A549 (cell line): ENCODE measurements at places on chromosomes 4 and X.
A peak's percentile ranks its signal among the peaks of the same experiment; 100 is the strongest.

DNA sequence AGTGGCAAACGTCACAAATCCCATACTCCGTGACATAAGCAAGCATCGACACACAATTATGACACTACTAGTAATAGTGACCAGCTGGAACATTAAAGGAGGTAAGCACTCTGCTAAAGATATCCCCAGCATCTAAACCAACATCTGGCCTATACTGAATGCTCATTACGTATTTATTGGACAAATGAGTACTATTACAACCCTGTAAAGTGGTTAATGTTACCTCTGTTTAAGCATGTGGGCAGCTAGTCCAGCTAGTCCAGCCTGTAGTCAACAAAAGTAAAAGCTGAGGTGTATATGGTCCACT is 419 bp upstream of the RPGR start:
- DNase-seq, result no peak

DNA sequence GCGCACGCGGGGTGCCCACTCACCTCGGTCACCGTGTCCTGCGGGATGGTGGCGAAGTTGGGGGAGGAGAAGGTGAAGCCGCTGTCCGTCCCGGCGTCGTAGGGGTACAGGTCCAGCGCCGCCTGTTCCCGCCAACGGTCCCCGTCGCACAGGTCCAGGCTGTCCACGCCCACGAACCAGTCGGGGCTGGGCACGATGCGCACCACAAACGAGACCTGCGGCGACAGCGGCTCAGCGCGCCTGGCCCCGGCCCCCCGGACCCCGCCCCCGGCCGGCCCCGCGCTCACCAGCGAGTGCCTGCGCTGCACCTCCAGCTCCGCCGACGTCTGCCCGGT is 1.4 kb downstream of the SPON2 start:
- DNase-seq, result no peak

GRCh38 chr4:177938226-177938625 is 496.0 kb upstream of the AGA start:
- DNase-seq, result no peak

DNA sequence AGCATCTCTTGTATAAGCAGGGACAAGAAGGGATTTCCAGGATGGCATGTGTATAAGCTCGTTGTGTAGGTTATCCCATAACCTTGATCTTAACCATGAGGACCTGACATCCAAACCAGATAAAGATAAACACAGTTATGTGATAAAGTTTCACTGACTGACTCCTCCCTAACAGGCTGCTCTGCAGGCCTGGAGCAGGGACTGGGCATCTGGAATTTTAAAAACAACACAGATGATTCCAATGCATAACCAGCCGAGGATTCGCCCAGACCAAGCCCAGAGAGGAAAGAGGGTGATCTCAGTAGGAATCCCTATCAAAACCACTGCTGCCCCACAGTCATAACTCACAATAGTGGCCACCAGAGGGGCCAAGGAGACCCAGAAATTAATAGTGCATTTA is 22.7 kb downstream of the KLF3 start:
- DNase-seq, result no peak

DNA sequence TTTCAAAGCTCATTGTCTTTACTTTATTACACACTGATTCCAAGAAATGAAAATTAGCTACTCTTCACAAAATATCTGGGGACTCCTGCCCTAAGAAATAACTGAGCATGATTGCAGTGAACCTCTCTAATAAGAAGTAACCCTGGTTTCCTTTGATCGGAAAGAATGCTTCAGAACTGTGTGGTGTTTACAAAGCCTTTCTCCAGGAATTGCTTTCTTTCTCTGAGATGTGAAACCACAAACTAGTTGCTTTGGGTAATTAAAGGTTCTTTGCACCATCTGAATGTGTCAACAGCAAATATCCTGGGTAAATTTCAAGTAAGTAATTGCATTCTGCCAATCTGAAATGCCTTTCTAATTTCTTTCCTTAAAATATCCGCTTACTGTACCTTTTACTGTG is 292.9 kb upstream of the SLIT2 start:
- DNase-seq, result no peak

DNA sequence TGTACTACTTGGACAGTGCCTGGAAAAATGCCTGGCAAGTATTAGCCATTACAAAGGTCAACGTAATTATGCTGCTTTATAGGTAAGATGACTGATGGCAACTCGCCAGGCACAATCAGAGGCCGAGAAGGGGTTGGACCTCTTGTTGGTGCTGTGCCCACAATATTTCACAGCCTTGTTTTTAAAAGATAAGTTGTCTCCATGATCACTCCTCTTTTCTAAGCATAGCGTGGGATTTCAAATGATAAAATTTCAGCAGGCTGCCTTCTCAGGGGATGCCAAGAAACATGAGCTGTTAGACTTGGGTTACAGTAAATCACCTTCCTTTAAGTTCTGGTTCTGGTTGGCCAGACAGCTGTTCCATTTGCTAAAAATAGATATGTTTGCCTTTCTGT is 26.9 kb downstream of the HOPX start:
- no peak for DNase-seq

- DNase-seq, result no peak
Measured at GRCh38 chrX:71989768-71990426, 79.3 kb downstream of the NHSL2 start.

- DNase-seq, result peak; percentile 88
Measured at GRCh38 chrX:107716816-107717700, 58.5 kb downstream of the TSC22D3 start.

DNA sequence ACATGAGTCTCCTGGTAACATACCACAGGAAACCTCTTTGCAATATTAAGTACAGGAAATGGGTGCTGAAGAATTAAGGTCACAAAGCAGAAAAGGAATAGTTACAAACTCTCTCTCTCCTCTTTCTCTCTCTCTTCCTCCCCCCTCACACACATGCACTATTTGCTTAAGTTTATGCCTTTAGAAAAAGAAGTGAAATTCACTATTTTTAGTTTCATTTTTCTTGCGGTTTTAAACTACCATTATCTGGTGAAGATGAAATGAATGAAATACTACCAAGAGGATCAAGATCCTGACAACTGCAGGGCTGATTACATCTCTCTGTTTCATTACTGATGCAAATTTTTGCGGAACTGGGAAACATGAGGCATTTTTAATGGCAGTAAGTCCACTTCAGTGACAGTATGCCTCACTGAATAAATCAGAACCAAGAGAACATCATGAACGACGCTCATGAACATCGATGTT is 64.3 kb upstream of the FTHL17 start:
- DNase-seq, result no peak

GRCh38 chrX:52213276-52213675 is 28.6 kb downstream of the MAGED4 start:
- DNase-seq, result no peak

- DNase-seq, result no peak
Measured at GRCh38 chrX:138018145-138018799, 452.3 kb downstream of the ZIC3 start.

GRCh38 chr4:118767109-118767508 is 68.8 kb downstream of the SEC24D start:
- no peak for DNase-seq

- DNase-seq, result peak; percentile 54
Measured at GRCh38 chr4:119209077-119209476, 3.4 kb upstream of the USP53 start.

DNA sequence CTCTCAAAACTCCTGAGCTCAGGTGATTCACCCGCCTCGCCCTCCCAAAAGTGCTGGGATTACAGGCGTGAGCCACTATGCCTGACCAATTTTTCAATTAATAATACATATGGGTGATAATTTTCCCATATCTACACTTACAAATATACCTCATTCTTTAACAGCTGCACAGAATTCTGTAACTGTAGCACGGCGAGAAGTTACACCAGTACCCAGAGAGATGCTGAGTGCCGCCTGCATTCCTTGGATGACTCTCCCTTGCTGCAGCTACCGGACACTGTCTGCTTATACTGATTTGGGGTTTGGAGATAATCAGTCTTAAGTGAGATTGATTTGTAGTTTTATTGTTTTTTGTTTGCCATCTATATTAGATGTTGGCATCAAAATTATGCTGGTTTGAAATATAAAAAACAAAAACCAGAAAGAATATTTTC is 5.8 kb downstream of the TIFA start:
- no peak for DNase-seq

DNA sequence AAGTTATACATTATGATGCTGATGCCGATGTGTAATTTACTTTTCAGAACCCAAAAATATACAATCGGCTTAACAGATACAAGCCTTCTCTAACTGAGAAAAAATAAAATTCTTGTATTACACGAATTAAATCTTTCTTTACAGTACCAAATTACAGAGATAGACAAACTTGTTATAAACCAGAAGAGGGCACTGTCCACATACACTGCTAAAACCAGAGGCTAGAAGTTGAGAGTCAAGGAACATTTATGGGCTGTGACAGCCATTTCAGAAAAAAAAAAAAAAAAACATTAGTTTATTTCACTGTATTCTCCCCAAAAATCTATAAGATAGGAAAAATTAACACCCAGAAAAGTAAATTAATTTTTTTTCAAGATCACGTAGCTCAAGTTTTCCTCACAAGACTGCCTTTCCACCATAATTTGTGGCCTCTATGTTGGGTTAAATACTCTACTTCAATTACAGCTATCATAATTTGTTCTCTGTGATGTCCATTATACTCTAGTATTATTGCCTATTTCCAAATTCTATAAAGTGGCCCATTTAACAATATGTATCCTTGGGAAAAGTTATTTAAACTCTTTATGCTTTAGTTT is 12.0 kb downstream of the EREG start:
- DNase-seq, result peak; percentile 41

DNA sequence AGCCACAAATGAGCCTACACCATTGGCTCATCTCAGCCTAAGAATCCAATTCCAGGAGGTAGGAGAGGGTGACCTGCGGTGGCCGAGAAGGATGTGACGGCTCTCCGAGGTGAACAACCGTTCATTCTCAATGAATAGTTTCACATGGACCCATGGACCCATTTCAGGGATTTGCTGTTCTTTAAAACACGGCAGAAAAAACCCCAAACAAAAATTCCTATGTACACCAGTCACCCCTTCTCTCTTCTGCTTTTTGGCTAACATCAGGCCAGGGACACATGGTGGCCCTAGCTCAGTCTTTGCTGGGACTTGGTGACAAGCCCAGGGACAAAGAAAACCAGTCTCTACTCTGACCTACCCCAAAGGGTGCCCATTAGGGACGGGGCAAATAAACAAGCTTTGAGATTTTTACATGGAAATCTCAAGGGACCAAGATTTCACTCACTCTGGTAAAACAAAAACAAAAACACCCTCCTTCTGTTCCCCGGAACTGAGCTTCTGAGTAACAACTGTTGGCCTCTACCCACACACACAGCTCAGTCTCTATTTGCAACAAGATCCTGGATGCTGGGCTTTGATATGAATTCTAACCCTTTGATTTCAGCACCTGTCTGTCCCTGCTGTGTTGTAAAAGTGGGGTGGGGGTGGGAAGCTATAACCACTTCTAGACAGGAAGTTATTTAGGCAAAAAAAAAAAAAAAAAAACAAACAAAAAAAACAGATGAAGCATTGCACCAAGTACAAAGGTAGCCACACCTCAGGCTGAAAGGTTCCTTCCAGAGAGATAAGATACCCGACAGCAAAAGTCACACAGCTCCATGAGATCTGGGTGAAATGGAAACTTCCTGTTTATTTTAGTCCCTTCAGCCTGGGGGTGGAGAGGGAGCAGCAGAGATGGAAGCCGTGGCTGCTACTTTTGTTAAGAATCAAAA is 49.0 kb downstream of the DDX3X start:
- no peak for DNase-seq

DNA sequence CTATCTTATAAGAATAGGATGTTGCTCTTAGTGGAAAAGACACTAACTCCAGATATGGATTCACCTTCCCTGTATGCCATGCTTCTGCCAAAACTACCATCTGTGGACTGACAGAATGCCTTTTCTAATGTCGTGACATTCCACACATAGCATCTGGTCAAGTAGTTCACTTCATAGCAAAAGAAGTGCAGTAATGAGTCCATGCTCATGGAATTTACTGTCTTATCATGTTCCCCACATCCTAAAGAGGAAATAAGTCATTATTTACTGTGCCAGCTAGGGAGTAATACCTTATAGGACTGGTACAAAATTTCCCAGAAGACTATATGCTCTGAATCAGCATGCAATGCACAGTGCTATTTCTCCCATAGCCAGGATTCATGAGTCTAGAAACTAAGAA is 562.4 kb downstream of the TLL1 start:
- no peak for DNase-seq

- DNase-seq, result peak; percentile 35
Measured at GRCh38 chrX:129653971-129654651, 645 bp downstream of the APLN start.
